ENCODE measurements at places on chromosomes 3 and 15.
A peak's percentile ranks its signal among the peaks of the same experiment; 100 is the strongest.

DNA sequence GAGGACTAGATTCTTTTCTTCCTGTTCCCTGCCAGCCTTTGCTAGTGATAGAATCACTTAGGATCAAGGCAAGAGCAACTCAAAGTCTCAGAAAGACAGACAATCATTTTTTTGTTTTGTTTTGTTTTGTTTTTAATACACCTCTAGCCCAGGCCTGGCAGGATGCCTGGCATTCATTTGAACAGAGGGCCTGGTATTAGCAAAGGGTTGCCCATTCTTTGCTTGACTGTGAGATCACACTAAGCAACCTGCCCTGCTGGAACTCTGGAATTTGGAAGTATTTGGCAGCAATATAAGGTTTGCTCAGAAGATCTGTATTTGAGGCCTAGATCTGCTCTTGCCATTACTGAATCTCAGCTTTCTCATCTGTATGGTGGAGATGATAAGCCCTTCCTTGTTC, 21.8 kb upstream of the ATP13A5 start:
- no peak for DNase-seq

GRCh38 chr15:36903195-36903594, 197.2 kb downstream of the MEIS2 start:
- no peak for DNase-seq

DNA sequence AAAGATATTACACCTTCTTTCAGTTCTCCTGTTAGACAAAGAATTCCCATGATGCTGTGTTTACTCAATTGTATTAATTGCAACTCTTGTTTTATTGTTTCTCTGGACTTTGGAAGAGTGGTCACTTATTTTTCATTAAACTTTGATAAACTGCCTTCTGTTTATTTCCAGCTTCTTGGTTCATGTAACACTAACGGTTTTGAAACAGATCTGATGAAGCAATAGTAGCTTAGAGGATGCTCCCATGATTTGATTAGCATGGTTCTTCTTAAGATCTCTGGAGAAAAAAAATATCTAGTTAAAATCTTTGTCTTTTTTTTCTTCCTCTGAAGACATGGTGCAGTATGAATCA, 90.1 kb downstream of the FNDC3B start:
- DNase-seq: no peak

GRCh38 chr3:143207338-143207961, 87.9 kb downstream of the CHST2 start:
- peak; percentile 21 for DNase-seq

DNA sequence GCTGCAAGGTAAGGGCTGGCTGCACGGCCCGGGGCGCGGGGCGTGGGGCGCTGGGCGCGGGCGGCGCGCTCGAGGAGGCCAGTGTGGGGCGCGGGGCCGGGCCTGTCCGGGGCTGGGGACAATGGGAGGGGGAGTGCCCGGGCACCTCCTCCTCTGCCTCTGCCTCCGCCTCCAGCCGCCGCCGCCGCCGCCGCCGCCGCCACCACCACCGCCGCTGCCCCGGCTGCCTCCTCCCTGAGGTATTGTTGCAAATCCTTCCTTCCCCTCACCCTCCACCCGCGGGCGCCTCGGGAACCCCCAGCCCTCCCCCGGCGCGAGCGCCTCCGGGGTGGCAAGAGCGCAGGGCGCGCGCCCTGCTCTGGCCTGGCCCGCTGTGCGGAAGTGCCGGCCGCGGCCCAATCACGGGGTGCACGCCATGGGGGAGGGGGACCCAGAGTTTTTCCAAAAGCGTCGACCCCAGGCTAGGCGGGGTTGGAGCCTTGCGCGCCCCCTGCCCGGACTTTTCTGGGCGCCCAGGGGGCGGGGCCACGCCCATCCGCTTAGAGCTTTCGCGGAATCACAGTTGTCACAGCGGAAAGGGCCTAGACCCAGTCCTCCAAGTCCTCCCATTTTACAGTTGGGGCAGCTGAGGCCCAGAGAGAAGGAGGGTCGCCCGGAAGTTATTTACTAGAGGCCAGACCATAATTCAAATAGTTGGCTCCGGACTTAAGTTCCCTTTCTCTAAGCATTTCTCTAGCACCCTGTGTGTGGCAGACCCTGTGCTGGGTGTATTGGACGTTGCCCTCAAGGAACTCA, at the start of gene LPP:
Gene LPP (plus strand): TSS at position 144 of the 795 bp plus-strand sequence. CDS start 251,964 bp downstream, outside the sequence.
- peak; percentile 55 for DNase-seq

- DNase-seq: no peak
Observed at GRCh38 chr15:27082526-27082925, 111.5 kb downstream of the GABRG3 start.

DNA sequence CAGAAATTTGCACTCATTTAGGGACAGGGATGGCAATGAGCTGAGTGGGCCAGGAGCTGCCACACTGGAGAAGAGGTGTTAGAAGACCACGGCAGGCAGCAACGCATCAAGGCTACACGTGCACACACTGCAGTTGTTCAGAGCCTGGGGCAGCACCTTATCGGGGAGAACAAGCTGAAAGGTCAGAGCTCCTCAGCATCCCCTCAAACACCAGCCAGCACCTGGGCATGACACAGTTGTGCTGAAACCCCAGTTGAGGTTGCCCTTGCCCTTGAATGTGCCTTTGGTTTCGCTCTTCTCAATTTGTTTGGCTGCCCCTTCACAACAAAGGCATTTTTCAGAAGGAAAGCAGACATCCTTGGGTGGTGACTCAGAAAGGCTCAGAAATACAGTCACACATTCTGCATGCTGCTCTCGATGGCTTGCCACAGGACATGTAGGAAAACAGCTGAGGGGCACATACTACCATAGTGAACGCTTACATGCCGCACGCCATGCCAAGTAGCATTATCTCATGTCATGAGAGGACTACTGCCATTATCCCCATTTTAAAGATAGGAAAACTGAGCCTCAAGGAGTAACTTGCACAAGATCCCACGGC, 57.6 kb downstream of the ST8SIA2 start:
- no peak for DNase-seq

DNA sequence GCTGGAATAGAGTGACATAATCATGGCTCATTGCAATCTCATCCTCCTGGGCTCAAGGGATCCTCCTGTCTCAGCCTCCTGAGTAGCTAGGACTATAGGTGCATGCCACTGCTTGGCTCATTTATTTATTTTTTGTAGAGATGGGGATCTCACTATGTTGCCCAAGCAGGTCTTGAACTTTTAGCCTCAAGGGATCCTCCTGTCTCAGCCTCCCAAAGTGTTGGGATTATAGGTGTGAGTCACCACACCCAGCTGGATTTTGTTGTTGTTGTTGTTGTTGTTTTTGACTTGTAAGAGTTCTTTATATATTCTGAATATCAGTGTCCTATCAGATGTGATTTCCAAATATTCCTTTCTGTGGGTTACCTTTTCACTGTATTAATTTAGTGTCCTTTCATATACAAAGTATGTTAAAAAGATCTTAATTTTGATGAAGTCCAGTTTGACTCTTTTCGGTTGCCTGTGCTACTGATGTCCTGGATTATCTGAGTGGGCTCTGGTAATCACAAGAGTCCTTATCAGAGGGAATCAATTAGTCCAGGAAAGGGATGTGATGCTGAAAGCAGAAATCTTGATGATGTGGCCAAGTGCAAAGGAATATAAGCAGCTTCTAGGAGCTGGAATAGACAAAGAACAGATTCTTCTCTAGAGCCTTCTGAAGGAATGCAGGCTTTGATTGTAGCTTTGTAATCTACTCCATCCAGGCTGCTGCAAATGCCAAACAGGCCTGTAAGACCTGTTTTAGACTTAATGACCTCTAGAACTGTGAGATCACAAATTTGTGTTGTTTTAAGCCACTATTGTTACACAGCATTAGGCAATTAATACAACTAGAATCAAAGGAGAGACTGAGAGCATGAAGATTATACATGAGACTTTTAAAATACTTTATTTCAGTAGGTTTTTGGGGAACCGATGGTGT, 30.2 kb downstream of the NCK1 start:
- no peak for DNase-seq

- DNase-seq: no peak
Observed at GRCh38 chr3:24722087-24722486, 227.4 kb upstream of the THRB start.

GRCh38 chr3:56975567-56975966, 84.9 kb upstream of the SPATA12 start:
- DNase-seq: no peak

- no peak for DNase-seq
Observed at GRCh38 chr3:160287666-160288065, 62.4 kb downstream of the C3orf80 start.

DNA sequence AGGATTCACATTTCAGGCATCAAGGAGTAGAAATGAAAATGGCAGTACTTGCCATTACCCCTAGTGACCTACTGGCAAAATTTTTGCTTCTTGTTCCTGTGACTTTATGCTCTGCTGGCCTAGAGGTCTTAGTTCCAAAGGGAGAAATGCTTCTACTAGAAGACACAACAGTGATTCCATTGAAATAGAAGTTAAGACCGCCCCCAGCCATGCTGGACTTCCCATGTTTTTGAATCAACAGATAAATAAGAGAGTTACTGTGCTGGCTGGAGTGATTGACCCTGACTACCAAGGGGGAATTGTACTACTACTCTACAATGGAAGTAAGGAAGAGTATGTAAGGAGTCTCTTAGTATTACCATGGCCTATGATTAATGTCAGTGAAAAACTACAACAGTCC, 196.2 kb upstream of the AZI2 start:
- DNase-seq: no peak

DNA sequence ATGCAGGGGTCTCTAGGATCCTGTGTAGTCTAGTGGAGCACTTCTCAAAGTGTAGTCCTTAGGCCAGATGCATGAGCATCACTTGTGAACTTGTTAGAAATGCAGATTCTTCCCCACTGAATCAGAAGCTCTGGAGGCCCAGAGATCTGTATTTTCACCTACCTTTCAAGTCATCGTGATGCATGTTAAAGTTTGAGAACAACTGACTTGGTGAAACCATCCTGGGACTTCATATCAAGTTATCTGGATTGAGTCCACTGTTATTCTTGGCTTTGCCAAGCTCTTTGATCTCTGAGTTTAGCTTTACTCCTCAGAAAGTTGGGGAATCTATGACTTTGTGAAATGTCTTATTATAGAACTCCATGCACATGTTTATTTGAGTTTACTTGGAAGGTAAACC, 78.5 kb downstream of the ARNT2 start:
- DNase-seq: no peak

DNA sequence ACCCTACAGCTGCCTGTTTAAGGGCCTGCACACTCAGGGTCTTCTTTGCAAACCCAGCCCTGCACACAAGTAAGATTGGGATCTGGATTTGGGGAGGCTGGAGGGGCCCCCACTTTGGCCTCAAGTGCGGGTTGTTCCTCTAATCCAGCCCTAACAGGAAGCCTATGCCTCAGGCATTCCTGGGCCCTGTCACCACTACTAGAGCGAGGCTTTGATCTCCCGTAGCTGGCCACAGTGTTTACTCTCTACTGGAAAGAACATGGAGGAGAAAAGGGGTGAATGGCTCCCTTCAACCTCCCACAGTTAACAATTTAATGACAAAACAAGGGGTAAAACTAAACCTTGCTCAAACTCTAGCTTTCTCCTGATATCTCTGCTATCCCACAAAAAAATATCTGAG, 48.4 kb downstream of the DZIP1L start:
- DNase-seq: no peak

GRCh38 chr3:190119461-190120268, 1.0 kb downstream of the P3H2 start:
- no peak for DNase-seq

GRCh38 chr15:78175330-78175729, 26.2 kb downstream of the IDH3A start:
- no peak for DNase-seq

- DNase-seq: no peak
Observed at GRCh38 chr15:74434263-74435136, 742 bp upstream of the SEMA7A start.

GRCh38 chr3:72550582-72551262, 297.5 kb downstream of the SHQ1 start:
- DNase-seq: no peak

DNA sequence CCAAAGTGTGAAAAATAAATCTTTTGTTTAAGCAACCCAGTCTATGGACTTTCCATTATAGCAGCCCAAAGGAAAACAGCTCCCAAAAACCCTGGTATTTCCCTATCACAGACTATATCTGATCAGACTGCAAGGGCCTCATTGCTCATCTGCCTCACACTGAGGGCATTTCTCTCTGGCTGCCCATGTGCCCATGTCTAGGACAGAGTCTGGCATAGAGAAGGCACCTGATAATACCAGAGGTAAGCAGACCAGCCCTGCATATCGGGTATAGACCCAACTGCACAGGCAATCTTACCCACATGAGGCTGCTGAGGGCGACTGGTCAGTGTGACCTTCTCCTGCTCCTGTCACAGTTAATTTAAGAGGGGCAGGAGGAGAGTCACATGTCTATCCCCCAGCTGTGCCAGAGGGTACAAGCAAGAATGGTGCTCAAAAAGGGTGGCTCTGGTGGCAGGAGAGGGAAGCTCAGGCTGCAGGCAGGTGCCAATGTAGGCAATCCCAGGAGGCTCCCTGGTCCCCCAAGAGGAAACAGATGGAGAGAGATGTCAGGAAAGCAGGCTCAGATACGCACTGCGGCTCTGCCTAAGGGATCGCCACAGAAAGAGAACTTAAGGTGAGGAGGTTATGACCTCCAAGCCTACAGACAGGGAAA, 3.1 kb downstream of the CSRNP1 start:
- no peak for DNase-seq

GRCh38 chr3:169052465-169053302, 610.8 kb downstream of the MECOM start:
- no peak for DNase-seq

- DNase-seq: no peak
Observed at GRCh38 chr15:58590926-58591325, 158.6 kb downstream of the ADAM10 start.

GRCh38 chr3:150114873-150115540, 144.3 kb upstream of the PFN2 start:
- DNase-seq: peak; percentile 22

- DNase-seq: no peak
Observed at GRCh38 chr3:194045289-194045688, 90.7 kb upstream of the HES1 start.

DNA sequence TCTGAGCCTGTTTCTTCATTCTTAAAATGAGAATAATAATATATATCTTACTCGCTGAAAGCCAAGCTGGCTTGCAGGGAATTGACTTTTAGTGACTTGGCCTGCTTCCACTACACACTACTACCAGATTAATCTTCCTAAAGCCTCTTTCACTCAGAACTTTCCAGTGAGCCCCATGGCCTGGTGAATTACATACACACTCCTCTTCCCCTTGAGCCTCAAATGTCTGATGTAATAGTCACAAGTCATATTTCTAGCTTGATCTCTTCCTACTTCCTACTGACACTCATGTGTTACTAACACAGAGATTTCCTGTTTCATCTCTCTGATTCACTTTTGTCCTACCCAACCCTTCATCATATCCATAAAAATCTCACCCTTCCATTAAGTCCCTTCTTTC, 82.7 kb upstream of the SOX2 start:
- DNase-seq: no peak
